ENCODE measurements at places on chromosomes 1 and 21.
A peak's percentile ranks its signal among the peaks of the same experiment; 100 is the strongest.

DNA sequence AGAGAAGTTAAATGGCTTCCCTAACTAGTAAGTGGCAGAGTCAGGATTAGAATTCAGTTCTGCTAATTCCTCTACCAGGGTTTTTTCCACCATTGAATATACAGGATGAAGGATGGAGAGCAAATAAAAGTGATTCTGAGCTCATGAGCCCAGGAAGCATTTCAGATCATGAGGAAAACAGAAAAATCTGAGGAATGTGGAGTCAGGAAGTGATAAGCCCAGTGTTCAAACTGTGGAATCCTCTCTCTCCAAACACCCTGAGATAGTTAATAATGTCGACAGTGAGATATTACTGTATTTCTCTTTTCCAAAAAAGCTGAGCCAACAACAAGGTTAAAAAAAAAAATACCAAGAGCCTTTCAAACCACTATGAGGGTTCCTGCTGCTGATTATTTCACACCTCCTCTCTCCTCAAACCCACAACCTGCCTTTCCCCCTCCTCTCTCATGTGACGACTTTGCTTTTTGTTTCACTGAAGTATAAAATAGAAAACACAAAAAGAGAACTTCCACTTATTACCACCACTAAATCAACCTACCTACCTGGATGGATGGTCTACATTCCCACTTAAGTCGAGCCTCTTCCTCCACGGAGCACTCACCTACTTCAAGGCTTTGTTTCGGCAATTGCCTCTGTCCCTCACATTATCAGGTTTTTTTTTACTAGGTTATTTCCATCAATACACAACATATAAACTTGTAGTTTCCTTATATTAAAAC, 8.9 kb downstream of the SLAMF1 start:
- peak; percentile 88 for DNase-seq

GRCh38 chr1:24528744-24529143, 26.1 kb downstream of the RCAN3 start:
- no peak for DNase-seq

GRCh38 chr1:34856697-34857096, 2.9 kb downstream of the SMIM12 start:
- no peak for DNase-seq

DNA sequence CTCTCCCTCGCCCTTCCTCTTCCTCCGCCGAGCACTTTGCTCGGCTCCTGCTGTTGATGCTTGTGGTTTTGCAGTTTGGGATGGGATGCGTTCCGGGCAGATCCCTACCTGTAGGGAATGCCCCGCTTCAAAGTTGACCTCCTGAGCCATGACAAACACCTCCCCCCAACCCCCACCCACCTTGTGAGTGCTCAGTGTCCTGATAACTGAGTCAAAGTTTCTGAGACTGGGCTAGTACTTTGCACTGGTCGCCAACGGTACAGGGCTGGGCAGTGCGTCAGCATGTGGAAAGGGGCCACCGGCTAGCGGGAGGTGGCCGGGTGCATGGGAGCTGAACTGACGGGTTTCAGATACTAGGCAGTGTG, 771 bp downstream of the RABGAP1L start:
- peak; percentile 49 for DNase-seq

DNA sequence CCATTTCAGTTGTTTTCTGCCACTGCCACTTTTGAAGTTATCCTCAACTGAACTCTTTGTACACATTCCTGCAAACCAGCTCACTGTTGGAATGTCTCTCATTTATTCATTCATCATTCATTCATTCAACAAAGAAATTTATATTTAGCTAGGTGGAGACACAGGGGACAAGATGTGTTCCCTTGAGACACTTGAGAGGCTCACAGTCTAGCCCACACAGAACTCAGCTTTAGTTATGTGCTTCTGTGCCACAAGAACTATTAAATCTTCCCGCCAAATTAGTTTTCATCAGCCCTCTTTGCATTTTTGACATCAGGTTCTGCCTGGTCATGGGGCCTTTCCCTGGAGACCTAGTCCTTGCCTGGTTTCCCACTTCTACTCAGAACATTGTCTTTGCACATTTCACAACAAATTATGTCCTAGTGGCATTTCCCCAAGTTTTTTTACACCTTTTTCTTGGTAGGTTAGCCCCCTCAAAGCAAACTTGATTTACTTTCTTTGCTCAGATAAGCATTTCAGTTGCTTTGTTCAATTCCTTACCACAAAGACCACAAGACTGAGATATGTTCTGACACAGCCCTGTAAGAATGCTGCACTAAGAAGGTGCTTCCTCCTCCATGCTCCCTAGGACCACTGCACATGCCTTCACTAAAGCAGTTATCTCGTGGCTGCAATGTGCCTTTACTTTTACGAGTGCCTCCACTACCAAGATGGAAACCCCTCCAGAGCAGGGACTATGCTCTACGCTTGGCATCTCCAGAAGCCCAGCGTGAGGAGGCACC, 31.0 kb downstream of the ILDR2 start:
- no peak for DNase-seq

DNA sequence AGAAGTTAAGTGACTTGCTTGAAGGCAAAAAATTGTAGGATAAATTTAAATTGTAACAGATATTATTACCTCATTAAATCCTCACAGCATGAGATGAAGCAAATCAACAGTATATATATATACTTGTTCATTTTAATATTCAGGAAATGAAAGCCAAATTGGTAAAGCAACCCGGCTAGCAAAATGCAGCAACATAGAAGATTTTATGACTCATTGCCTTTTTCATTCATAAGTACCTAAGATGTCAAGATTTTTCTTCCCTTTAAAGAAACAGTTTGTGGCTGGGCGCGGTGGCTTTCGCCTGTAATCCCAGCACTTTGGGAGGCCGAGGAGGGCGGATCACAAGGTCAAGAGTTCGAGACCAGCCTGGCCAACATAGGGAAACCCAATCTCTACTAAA, 190.5 kb upstream of the NRIP1 start:
- no peak for DNase-seq

GRCh38 chr1:225845571-225846259, 35.8 kb downstream of the EPHX1 start:
- DNase-seq: peak; percentile 98

DNA sequence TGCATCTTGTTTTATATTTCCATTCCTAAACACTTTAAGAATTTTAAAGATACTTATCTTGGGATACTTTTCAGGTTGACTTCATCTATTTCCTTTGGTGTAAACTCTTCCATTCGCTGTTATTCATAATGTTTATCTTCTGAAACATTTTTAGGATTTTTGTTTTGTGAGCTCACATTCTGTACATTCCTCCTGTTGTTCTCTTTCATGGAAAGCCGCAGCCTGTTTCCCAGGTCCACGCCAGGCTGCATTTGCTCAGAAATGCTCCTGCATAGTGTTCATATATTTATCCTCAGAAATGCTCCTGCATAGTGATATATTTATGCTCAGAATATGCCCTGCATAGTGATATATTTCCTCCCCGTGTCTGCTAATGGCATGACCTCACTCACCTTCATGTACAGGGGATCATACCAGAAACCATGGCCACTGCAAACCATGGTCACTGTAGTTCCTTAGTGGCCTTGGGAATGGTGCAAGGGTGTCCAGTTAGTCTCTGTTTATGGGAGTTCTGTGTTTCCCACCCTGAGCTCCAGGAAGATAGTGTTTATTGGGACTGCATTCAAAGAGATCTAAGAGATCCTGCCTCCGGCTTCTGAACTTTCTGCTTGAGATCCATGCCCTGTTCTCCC, 153.9 kb upstream of the GREM2 start:
- DNase-seq: peak; percentile 76

- no peak for DNase-seq
Observed at GRCh38 chr1:24302209-24302611, 16.9 kb upstream of the GRHL3 start.

DNA sequence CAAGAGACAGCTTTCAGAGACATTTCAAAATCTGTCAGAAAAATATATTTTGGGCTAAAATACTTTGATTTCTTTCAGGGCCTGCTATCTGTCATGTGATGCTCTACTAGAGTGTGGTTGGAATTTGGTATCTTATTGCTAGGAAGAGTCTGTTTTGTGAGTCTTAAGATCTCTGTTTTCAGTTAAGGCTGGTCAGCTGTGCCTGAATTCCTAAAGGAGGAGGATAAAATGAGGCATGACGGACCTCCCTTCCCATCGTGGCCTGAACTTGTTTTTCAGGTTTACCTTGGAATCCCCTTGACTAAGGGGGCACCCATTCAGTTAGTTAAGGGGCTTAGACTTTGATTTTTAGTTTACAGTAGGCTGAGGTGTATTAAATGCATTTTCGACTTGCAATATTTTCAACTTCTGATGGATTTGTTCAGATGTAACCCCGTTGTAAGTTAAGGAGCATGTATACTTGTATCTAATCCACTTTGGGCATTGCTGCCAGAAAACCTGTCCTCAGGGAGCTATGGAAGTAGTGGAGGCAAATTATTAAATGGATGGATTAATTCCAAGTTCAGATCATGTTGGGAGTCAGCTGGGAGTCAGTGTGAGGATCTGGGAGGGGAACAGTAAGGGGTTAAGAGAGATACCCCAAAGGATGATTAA, 18.3 kb downstream of the CAPN2 start:
- DNase-seq: no peak

- DNase-seq: no peak
Observed at GRCh38 chr1:78005755-78006154, 1.0 kb downstream of the DNAJB4 start.

DNA sequence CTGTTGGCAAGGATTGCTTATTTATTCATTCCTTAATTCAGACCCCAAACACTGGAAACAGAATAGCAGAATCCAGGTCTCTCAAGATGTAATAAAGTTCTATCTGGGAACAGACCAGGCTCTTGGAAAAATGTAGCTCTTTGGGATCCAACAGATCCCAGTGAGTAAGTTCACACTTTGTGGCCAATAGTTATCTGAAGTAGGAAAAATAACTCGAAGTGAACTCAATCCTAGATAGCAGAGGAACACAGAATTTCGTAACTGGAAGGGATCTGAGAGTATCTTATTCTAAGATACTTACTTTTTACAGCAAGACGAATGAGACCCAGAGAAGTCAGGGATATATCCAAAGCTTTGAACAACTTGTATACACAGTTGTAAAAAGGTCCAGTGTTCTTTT, 150.7 kb upstream of the CD34 start:
- no peak for DNase-seq

GRCh38 chr1:117171900-117172511, 38.7 kb downstream of the VTCN1 start:
- DNase-seq: no peak

GRCh38 chr1:8314346-8315280, 3.3 kb upstream of the SLC45A1 start:
- DNase-seq: peak; percentile 86

GRCh38 chr21:18147678-18148077, 97.0 kb upstream of the CHODL start:
- no peak for DNase-seq

DNA sequence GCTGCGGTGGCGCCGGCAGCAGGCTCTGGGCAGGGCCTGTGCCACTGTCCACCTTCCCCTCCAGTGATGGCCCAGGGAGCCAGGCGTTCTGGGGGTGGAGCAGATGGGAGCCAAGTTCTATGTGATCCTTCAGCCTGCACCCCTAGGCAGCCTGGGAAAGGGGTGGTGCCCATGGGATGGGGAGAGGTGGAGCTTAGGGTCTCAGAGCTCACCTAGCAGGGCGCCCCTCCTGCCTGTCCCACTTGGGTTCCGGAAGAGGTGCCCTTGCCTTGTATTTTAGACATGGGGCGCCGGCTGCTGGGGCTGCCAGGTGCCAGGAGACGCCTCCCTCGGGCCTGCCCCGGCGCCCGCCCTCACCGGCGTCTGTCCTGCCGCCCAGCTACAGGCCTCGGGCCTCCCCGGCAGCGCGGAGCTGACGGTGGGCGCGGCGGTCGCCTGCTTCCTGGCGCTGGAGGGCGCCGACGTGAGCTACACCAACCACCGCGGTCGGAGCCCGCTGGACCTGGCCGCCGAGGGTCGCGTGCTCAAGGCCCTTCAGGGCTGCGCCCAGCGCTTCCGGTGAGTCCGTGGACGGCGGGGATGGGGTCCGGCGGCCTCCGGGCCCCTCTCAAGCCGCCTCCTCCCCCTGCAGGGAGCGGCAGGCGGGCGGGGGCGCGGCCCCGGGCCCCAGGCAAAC, 3.1 kb upstream of the MMP23B start:
- peak; percentile 65 for DNase-seq
